ENCODE measurements at places on chromosomes 12 and 14. TPM values are rescaled to one million over a fixed set of nuclear protein-coding genes. Genes with fewer than 3 reads are reported as not detected.

The DICER1 gene
- 70.0 TPM for total RNA-seq

The TAS2R42 gene
- not detected for total RNA-seq

The AKAP5 gene
- total RNA-seq: 0.39 TPM

The LRIG3 gene
- total RNA-seq: 197 TPM

The KRT85 gene
- total RNA-seq: under 0.01 TPM

The SYNDIG1L gene
- under 0.01 TPM for total RNA-seq

The GDF3 gene
- total RNA-seq: not detected

The TEP1 gene
- total RNA-seq: 25.0 TPM

The RNASE3 gene
- total RNA-seq: not detected

The CD69 gene
- not detected for total RNA-seq

The B4GALNT1 gene
- total RNA-seq: 2.9 TPM

The ESPL1 gene
- total RNA-seq: 3.7 TPM

The ACACB gene
- total RNA-seq: 8.0 TPM

The C3AR1 gene
- total RNA-seq: 0.13 TPM

The ART4 gene
- 0.11 TPM for total RNA-seq

The NPAS3 gene
- total RNA-seq: 0.78 TPM

The TM9SF1 gene
- total RNA-seq: 71.9 TPM

The ACSM4 gene
- not detected for total RNA-seq

The SLC25A21 gene
- 0.39 TPM for total RNA-seq

The GPX2 gene
- not detected for total RNA-seq

The WASHC4 gene
- total RNA-seq: 128 TPM

The PZP gene
- total RNA-seq: not detected

The RFX4 gene
- not detected for total RNA-seq

The ENDOU gene
- total RNA-seq: 0.11 TPM

The ESR2 gene
- 0.13 TPM for total RNA-seq

The SLC8B1 gene
- 22.4 TPM for total RNA-seq

The TTC9 gene
- total RNA-seq: 3.5 TPM

The ORAI1 gene
- 6.5 TPM for total RNA-seq

The HOXC13 gene
- total RNA-seq: not detected

The RPS6KL1 gene
- 0.78 TPM for total RNA-seq

The MANSC1 gene
- 16.2 TPM for total RNA-seq

The EIF2S3B gene
- total RNA-seq: 4.0 TPM

The IL22 gene
- not detected for total RNA-seq

The CCDC196 gene
- total RNA-seq: not detected

The EAPP gene
- total RNA-seq: 72.0 TPM

The ZNF605 gene
- 22.5 TPM for total RNA-seq

The SPPL3 gene
- total RNA-seq: 13.7 TPM

The MIP gene
- total RNA-seq: 0.26 TPM

The TSHR gene
- total RNA-seq: under 0.01 TPM
